RCC 7860 (cell line): ENCODE measurements at places on chromosomes 1 and 21.

DNA sequence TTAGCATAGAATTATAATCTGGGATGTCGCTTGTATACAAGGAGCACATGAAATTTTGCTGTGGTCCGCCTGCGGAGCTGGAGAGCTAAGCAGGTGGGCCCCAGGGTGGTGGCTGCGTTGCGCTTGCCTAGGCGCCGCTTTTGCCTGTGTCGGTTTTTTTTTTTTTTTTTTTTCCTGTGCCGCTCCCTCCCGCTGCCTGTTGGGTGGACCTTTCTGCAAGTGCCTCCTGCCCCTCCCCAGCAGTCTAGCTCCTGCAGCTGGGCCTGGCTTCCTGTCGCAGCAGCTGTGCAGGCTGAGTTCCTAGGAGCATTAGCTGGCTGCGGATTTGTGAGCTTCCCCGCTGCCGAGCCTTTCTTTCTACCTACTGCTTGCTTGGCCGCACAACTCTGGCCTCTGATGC lies 20.6 kb downstream of the PYHIN1 start:
- DNase-seq, result no peak

GRCh38 chr1:159743651-159744410 lies 29.4 kb upstream of the CRP start:
- DNase-seq, result no peak

DNA sequence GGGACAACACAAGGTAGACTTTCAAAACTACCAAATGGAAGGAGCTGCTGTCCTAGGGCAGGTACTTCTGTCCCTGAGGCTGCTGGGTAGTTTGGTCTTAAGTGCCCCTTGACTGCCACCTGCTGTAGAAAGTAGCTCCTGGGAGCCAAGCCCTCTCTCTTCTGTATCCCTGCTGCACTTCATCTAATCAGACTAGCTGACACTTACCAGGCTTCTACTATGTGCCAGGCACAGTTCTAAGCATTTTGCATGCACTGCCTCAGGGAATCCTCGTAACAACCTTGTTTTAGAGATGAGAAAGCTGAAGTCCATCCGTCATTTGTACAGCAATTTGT lies 15.9 kb upstream of the SRSF4 start:
- DNase-seq, result peak; percentile 41

DNA sequence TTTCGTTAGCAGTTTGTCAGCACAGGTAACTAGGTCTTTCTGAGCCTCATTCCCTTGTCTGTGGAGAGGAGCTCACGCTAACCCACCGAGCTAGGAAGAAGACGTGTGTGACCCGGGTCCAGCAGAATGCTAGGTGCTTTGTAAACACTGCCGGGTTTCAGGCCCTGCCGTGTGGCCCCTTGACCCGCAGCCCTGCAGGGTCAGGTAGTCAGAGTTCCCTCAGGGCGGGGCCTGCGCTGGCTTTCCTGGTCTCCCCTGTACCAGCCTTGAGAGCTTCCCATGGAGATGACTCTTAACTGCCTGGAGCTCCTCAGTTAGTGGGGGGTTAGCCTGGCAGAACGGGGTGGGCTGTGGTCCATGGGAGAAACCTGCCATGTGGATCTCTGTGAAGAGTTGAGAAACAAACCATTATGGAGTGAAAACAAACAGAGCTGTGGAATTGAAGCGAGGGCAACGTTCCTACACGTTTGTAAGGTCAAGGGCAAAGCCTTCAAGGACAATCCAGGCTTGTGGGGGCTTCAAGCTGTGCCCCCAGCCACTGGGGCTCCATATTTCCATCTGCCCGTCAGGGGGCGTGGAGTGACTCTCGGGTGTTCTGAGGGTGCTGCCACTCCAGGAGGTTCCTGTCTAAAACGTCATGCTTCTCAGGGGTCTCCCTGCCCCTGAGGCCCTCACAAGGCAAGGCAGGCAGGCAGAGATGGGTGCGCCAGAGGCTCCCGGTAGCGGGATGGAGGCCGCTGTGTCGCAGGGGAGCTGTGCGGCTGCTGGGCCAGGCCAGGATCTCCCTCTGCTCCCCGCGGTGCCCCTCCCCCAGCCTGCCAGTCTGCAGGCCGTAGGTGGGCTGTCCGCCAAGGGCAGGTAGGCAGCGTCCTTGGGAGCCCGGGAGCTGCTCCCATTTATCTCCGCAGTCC lies 23.8 kb downstream of the LHX4 start:
- DNase-seq, result no peak

DNA sequence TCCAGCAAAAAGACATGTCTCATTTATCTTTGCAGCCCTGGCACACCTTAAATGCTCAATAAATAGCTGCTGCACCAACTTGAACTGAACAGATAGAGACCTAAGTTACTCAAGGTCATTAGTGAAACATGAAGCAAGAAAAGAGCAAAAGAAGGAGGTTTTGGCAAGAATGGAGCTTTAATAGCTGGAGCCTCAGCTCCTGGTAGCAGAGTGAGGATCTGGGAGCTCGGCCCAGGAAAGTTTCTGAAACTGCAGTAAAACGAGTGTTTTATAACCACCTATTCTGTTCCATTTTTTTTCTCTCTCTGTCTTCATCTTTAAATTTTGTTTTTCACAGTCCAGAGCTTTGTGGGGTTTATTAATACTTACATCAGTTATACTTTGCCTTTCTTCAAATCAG lies 207.5 kb downstream of the SETD4 start:
- DNase-seq, result no peak

GRCh38 chr1:116389686-116390085 lies 16.6 kb downstream of the ATP1A1 start:
- no peak for DNase-seq

DNA sequence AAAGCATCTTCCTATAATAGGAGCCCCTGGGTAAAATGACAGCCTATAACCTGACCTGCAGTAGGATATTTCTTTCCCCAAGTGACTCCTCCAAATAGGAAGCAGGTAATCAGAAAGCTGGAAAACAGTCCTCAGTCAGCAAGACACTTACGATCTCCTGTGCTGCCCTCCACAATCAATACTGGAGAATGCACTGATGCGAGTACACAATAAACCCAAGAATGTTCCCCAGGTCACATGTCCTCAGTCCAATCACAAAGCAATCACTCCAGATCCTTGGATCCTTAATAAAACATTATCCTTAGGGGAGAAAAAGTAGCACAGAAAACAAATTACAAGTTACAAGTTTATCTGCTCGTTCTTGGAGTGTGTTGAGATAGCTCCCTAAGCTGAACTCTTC lies 233.1 kb downstream of the SLC45A1 start:
- no peak for DNase-seq

DNA sequence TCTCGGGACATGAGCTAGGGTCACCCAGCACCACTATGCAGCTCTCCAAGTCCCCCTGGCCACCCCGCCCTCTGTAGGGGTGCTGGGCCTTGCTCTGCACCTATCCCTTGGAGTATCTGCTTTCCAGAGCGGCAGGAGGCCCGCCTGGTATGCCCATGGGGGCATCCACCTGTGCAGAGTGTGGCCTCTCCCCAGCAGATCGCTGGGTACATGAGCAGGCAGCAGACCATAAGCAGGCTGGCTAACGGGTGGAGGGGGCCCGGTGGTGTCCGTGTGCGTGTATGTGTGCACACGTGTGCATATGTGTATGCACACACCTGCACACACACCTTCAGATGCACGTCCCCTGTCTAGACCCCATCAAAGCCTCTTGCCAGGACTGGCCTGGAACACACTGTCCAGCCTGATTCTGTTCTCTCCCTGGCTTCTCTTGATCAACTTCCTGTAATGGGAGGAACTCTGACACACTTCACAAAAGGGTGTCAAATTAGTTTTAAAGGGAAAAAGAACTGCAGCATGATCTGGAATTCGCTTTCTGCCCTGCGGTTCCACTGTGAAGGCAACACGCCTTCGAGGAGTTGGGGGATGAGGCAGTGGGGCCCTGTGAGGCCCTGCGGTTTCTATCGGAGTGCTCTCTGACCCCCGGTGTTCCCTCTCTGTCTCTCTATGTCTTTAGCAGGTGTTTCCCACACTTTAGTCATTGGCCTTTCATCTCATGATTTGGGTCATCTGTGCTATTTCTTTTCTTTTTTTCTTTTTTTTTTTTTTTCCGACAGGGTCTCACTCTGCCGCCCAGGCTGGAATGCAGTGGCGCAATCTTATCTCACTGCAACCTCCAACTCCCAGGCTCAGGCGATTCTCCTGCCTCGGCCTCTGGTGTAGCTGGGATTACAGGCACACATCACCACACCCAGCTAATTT lies 17.2 kb upstream of the NPHP4 start:
- no peak for DNase-seq

- no peak for DNase-seq
Measured at GRCh38 chr1:115647507-115647906, 5.7 kb downstream of the VANGL1 start.

DNA sequence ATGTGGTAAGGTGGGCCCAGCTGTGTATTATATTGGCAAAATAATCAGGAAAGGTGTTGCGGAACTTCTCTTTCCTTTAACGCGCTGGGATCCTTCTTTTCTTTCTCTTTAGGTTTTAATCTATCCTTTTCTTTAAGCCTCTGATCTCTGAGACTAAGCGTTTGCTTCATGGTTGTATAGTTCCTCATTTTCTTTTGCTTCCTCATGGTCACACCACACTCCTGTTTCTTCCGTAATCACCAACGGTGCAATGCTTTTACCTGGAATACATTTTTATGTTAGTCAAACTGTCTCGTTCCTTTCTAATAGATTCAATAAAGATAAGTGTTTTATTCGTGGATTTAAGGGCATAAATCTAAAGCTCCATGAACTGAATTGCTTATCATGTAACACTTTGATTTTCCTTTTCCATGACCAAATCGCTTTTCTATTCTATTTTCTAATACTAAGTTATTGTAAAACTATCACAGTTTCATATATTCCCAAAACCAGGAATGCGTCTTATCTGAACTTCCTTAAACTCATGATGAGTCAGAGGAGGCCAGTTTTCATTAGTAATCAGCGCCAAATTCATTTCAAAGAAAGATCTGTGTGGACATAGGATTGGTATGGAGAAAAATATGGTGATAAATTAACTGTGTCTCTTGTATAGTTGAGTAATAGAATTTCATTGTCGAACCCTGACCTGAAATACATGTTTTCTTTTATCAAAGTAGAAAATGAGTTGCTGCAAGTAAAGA lies 12.2 kb downstream of the SDCCAG8 start:
- DNase-seq, result peak; percentile 78

DNA sequence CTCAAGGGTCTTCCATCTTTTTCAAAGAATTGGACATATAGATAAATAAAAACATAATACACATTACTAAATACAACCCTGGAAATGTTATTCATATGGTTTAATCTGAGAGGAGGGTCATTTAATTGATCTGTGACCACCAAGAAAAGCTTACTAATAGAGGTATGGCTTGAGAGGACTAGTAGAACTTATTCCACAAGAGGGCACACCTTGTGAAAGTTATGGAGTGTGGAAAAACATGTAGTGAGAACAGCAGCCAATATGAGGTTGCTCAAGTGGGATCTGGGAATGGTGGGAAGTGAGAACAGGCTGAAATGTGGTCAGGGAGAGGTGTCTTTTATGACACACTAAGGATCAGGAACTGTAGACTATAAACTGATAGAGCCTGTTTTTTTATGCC lies 973.5 kb upstream of the B3GALT2 start:
- DNase-seq, result no peak

- DNase-seq, result no peak
Measured at GRCh38 chr1:117143871-117144270, 22.3 kb upstream of the TRIM45 start.
